GF-D8 (cell line): ENCODE measurements at places on chromosomes 12 and 14.

DNA sequence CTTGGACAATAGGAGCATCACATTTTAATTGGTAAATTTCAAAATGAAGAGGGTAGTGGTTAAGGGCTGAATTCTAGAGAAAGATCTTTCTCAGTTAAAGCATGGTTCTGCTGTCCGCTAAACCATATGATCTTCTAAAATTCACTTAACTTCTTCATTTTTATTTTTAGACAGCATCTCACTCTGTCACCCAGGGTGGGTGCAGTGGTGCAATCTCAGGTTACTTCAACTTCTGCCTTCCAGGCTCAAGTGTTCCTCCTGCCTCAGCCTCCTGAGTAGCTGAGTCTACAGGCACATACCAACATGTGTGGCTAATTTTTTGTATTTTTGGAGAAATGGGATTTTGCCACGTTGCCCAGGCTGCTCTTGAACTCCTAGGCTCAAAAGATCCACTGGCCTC, 226.7 kb upstream of the ABCD2 start:
- DNase-seq = no peak

DNA sequence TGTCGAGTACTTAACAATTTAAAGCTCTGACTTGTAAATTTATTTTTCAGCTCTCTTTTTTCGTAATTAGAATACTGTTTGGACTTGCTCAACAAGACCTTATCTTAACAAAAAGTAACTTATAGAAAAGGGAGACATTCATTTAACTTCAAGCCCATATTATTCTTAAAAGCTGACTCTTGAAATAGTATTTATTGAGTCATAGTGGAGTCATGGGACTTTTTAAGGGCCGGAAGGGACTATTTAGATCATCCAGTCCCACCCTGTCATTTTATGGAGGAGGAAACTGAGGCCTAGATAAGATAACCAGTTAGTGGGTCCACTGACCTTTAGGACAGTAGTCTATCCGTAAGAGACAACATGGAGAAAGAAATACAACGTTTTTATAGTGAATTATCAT, 1.5 kb downstream of the RAP1B start:
- DNase-seq = no peak

DNA sequence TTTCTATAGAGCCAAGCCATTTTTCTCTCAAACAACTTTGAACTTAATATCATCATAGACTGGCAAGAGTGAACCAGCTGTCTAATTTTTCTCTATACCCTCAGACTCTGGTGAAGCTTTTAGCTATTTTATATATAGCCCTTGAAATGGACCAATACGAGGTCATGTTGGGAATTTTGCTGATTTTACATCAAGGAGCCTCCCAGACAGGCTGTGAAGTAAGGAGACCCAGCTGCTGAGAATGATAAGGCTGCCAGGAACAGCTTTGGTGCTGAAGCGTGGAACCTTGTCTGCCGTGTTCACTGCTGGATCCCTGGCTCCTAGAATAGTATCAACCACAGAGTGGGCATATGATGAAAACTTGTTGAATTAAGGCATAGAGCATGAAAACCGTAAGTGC, 326.2 kb upstream of the NAV3 start:
- no peak for DNase-seq

GRCh38 chr12:132724506-132725241, 14.0 kb downstream of the PGAM5 start:
- DNase-seq = no peak

DNA sequence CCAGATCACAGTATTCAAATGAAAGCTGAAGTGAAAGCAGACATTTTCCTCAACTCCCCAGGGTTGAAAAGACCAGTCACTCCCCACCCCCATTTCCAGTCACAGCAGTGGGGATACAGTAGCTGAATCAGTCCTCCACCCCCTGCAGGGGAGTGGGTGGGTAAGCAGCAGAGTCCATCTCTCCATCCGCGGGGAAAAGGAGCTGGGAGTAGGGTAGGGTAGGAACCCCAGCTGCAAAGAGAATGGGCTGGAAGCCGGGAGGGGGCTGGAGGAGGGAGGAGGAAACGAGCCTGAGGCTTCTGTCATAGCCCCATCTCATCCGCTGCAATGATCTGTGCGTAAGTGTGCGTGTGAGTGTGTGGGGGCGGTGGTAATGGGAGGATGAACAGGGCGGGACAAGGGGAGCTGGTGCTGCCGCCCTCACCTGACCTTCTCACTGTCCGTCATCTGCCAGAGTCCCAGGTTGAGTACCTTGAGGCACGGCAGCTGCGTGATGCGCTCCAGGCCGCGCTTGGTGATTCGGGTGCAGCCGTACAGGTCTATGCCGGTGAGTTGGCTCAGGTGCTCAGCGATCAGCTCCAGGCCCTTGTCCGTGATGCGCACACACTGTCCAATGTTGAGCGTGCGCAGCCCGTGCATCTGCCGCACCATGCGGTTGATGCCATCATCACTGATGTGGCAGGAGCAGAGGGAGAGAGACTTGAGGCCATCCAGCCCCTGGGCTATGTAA, 1.8 kb downstream of the FBXL14 start:
- DNase-seq = no peak

- no peak for DNase-seq
Observed at GRCh38 chr12:49331380-49332222, 5.4 kb downstream of the C1QL4 start.

- DNase-seq = no peak
Observed at GRCh38 chr14:87264796-87265195, 728.2 kb downstream of the GALC start.

DNA sequence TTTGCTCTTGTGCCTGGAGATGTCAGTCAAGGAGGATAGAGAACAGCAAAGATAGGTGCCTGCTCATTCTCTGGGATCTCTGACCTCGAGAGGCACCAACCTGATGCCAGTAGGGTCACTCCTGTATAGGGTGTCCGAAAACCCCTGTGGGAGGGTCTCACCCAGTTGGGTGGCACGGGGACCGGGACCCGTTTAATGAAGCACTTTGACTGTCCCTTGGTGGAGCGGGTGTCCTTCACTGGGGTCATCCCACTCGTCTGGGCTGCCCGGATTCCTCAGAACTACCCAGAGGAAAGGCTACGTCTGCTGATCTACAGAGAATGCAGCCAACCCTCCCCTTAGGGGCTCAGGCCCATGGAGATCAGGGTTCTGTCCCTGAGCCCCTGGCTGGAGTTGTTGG, 157.6 kb downstream of the CAPZA3 start:
- no peak for DNase-seq

DNA sequence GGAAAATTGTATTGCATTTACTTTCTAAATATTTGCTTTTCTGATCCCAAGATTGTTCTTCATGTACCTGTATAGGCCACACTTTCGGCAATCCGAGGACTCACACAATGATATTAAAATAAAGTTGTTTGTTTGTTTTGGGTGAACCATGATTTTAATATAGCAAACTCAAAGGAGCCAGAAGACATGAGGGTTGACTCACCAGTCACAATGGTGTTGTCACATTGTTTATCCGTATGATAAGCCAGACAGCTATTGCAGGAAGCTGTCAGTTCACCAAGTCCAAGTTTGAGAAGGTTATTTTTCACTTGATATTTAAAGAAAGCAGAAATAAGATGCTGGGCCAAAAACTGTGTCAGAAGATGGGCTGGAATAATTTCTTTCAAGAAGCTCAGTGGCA, 67.1 kb upstream of the CPM start:
- DNase-seq = no peak

GRCh38 chr12:131720921-131721320, 10.0 kb downstream of the SFSWAP start:
- no peak for DNase-seq

GRCh38 chr12:103640410-103640809, 53.3 kb downstream of the STAB2 start:
- DNase-seq = no peak

DNA sequence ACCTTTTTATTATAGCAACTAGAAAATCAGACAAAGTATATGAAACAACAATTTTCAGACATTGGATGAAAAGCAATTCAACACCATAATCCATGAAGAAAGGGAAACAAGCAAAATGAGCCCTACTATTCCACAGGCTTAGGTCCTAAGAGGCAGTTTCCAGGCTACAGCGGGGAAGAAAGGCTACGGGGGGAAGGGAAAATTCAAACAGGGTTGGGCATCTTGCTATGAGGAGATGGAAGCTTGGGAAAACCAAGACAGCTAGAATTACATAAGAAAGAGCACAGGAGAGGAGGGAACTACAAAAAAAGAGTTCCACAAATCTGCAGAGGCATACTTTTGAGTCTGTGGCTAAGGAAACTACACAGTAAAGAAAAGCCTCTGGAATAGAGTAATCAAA, 356.0 kb upstream of the CLEC14A start:
- no peak for DNase-seq

- DNase-seq = no peak
Observed at GRCh38 chr14:50726372-50727107, 58.4 kb upstream of the SAV1 start.

DNA sequence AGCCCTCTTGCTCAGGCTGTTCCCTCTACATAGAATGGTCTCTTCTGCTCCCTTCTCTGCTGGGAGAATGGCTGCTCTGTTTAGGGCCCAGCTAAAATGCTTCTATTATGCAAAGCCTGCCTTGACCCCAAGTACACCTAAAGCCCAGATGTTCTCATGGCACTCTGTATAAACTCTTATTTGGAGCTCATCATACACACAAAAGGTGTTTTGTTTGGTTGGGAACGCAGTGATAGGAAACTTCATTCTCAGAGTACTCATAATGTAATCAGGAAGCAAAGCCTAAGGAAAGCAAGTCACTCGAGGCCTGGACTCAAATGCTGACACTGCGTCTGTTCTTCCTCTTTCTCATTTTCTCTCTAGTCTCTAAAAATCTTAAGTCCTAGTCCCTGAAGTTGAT, 38.2 kb upstream of the SYCP3 start:
- DNase-seq = peak; percentile 61

GRCh38 chr12:126936181-126936851, 1330.7 kb upstream of the TMEM132C start:
- DNase-seq = no peak

- no peak for DNase-seq
Observed at GRCh38 chr12:75917083-75917482, 114.5 kb downstream of the PHLDA1 start.

GRCh38 chr12:6269986-6270385, 40.5 kb upstream of the PLEKHG6 start:
- DNase-seq = no peak

- no peak for DNase-seq
Observed at GRCh38 chr12:125685915-125686314, 620.7 kb downstream of the AACS start.

DNA sequence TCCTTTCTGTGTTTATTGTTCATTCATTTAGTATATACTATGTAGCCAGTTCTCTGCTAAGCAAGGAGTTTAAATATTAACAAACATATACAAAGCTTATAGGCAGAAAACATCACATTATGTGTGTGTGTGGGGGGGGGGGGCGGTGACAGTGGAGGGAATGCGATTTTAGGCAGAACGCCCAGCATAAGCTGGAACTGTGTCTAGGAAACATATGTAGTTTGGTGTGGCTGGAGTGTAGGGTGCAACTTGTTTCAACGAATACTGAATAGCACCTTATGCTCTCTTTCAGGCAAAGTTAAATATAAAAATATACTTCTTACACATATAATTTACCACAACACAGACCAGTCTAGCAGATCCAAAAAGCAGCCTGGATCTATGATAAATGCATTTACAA, 980.6 kb downstream of the SLC6A15 start:
- no peak for DNase-seq

DNA sequence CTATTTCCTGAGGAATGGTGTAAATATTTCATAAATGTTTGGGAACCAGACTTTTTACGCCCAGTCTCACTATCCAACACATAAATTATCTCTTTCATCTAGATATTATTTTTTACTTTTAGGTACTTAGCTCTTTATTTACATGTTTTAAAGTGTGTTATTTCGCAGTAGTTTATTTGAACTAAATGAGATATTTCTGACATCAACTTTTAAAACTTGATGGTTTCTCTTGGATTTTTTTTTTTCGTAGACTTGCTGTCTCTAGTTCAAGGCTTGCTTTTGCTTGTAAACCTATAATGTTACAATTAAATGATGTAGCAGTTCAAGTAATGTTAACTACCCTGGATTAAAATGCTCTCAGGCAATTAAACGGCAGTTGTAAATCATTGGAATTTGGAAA, 241.7 kb upstream of the PDE3A start:
- no peak for DNase-seq

GRCh38 chr12:79085106-79085682, 220.6 kb downstream of the SYT1 start:
- no peak for DNase-seq

DNA sequence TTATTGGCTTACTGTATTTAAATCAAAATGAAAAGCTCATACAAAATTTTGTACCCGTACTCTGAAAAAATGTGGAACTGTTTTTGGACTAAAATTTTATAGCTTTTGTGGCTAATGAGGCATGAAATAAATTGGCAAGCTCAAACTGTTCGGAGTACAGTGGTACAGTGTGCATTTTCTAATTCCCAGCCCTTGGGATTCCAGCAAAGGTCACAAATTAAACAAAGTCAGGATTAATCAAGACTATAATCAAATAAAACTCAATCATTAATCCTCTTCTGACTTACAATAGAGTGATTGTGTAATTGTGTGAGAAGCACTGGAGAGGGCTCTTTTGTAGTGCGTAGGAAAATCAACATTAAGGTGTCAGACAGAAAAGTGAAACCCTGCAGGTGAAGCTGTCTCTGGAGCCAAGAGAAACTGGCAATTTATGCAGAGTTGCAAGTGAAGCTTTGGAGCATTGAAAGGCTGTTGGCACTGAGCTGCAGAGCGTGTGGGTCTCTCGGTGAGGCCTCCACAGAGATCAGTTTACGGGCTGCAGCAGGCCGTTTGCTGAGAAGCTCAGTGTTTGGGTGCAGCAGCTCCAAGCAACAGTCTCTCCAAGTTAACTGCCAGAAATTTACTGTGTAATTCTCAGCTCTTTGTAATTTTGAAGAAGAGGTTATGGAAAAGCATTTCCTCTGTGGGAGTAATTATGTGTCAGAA, 275.9 kb downstream of the FBXL14 start:
- peak; percentile 13 for DNase-seq

- peak; percentile 27 for DNase-seq
Observed at GRCh38 chr12:80778005-80778541, 61.4 kb downstream of the MYF5 start.

DNA sequence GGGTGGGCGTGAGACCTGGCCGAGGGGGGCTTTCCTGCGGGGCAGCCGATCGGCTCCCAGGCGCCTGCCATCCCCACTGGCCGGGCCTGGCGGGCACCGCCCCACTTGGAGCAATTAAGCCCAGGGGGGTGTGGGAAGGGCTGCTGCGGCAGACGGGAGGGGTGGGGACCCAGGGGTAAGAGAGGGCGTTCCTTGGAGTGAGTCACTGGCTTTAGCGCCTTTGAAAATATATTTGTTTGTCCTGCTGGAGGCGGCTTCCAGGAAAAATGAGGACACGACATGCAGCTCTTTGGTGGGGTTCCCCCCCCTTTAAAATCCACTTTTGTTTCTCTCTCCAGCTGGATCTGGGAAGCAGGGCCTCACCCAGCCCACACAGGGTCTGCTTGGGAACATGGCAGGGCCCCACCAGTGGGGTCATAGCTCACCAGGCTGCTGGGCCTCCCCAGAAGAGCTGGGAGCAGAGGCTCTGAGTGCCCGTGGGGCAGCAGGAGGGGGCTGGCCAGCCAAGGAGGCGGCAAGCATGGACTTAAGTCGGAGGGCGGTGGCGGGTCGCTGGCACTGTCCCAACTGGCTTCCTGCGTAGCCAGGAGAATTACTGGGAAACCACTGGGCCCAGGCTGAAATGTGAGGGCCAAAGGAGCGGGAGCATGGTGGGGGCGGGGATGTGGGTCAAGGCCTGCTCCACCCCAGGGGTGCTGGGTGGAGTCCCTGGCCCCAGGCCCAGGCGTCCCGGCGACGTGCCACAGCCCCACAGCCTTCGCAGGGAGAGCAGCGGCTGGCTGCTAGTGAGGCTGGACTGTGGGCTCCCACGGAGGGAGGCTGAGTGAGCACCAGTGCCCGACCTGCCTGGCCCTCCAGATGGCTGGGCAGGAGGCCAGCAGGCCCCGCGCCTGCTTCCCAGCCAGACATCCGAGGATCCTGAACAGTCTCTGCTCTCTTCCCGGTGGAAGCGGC, 128.0 kb downstream of the RFLNA start:
- no peak for DNase-seq
